H1 (cell line): ENCODE measurements at places on chromosomes 7 and 10. TPM values are rescaled to one million over a fixed set of nuclear protein-coding genes. Genes with fewer than 3 reads are reported as not detected.

The POMZP3 gene
- total RNA-seq = 6.2 and 9.0 TPM in 2 replicates

The HHEX gene
- total RNA-seq = 1.5 and 1.7 TPM in 2 replicates

The CDC14C gene
- not detected in 2 replicates for total RNA-seq

The WDR86 gene
- total RNA-seq = 14.9 and 15.8 TPM in 2 replicates

The LOXL4 gene
- total RNA-seq = 0.13 and 0.42 TPM in 2 replicates

The SLC29A4 gene
- total RNA-seq = 6.9 and 8.5 TPM in 2 replicates

The MKX gene
- 0.92 and 1.3 TPM in 2 replicates for total RNA-seq

The AZGP1 gene
- 0.29 and 0.52 TPM in 2 replicates for total RNA-seq

The CLDN12 gene
- 47.3 and 49.2 TPM in 2 replicates for total RNA-seq
